Activated CD8-positive, alpha-beta T cell treated with anti-CD3 and anti-CD28 coated beads for 36 hours (primary cell): ENCODE measurements at places on chromosomes 5 and 9. TPM values are rescaled to one million over a fixed set of nuclear protein-coding genes. Genes with fewer than 3 reads are reported as not detected.

The SPATA31A3 gene
- not detected for total RNA-seq

The EDIL3 gene
- total RNA-seq: not detected

GRCh38 chr5:155017610-155018009 lies 4.1 kb downstream of the KIF4B start:
- DNase-seq: no peak

The COL5A1 gene
- 0.34 TPM for total RNA-seq

DNA sequence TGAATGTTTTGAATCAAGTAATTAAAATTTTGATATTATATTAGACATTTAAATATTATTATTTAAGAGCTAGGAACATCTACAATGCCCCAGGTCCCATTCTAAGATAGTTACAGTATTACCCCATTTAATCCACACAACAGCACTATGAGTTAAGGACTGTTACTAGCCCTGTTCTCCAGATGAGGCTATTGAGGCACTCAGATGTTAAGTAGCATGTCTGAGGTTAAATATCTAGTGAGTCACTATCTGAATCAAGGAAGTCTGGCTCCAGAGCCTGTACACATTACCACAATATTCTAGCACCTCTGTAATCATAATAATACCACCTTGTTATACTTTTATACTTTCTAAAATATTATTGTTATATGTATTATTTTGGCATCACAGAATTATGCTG lies 304.6 kb downstream of the PDE4D start:
- no peak for DNase-seq

- DNase-seq: no peak
These were observed 71.7 kb upstream of the SH3PXD2B start for GRCh38 chr5:172525996-172526360.

DNA sequence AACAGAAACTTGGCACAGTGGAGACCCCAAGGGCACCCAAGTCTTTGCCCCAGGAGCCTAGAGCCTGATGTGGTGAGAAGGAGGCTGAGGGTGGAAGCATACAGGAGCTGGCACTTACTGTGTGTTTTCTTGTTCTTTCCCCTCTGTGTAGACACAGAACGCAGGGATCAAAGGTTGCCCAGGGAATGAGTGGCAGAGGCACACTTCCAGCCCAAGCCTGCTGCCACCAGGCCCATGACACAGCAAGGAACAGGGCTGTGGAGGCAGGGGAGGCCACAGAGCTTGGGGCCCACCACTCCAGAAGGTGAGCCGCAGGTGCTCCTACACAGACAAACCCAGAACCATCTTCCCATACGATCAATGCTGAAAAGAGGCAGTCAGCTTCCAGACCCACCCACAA lies 73.9 kb upstream of the S1PR3 start:
- DNase-seq: no peak

- no peak for DNase-seq
These were observed 92.8 kb downstream of the SMARCA2 start for GRCh38 chr9:2107906-2108451.

DNA sequence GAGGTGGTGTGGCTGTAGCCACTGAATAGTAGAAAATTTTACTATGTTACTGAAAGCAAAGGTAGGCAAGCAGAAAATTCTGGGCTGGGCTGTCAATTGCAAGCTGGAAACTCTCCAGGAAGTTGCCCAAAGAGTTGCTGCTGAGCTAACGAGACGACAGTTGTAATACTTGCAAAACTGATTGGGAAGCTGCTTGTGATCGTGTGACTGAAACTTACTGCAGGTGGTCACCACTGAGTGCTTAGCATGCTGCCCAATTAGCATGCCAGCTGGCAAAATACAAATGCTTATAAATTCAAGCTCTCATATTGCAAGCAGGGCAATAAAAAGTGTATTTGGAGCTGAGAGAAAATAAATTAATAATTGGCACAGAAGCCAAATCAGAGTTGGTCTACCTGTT lies 758.5 kb upstream of the EDIL3 start:
- no peak for DNase-seq

DNA sequence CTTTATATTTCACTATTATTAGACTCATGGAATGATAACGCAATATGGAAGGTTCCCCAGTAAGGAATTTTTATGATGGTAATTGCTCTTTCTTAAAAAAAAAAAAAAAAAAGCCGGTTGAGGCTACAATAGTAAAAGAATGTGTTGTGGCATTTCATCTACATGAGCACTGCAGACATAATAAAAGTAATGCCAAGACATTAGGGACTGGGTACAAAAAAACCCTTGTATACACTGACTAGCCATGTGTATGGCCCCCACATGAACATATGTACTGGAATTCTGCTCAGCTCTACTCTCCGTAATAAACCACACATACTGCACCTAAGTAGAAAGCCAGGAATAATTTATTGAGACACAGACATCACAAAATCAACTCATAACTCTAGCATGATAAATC lies 218.4 kb downstream of the ADAMTS6 start:
- DNase-seq: no peak

- DNase-seq: no peak
These were observed 107.2 kb downstream of the TTLL11 start for GRCh38 chr9:121985792-121986494.

DNA sequence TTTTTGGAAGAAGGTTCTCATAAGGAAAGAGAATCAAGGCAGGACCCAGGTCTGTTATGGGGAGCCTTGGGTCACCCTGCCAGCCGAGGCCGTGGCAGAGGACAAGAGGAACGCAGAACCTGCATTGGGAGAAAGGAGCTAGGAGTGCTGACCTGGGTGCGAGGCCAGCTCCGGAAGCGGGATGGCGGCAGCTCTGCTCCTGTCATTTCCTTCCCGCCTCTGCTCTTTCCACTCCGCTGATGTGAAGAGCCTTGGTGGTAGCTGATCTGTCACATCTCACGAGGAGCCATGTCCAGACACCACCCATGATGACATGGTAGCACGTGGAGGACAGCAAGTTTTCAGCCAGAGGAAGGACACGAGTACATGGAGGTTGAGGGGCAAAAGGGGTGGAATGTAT lies 109.5 kb upstream of the COL5A1 start:
- DNase-seq: no peak

DNA sequence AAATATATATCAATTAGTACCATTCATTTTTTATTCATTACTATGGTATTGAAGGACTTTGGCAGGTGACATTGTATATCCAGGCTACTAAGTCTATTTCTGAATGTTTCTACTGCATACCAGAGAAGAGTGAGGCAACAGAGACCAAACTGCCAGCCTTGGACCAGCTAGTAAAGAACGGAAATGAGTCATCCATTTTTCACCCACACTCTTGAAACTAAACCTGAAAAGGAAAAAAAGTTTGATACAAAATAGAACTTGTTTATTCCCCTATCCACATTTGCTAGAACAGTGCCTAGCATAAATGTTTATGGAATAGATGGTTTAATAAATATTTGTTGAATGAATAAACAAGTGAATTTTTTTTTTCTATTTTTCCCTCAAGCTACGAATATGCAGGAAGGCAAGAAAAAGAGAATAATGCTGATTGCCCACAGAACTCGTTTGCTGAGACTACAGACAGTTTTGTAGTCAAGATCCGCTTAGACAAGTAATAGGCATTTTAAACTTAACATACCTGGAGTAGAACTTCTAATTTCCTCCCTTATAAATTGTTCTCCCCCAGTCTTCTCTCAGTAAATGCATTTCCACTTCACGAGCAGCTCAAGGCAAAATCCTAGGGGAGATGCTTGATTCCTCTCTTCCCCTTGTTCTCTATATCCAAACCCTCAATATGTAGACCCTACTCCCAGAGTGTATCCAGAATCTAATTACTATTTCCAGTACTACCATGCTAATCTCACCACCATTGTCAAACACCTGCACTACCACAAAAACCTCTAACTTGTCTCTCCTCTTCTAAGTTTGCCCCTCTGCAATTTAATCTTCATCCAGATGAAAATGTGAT lies 146.2 kb upstream of the RASA1 start:
- DNase-seq: peak; percentile 66

DNA sequence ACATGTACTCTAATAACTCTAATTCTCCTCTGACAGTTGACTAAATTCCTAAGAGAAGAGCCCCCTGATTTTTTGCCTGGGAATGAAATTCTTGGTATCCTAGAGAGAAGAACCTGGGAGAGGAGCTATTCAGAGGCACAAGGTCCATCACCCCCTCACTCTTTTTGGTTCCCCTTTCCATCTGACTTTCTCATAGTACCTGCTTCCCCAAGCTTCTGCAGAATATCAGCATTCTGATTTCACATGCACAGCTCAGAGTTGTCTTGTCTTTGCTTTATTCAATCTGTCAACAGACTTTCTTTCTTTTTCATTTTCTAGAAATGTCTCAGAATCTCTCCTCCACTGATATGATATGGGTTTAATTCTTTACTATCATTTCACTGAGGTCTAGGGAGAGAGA lies 141.5 kb upstream of the FBXL17 start:
- DNase-seq: no peak

The MRPL41 gene
- 43.9 TPM for total RNA-seq
